ENCODE measurements at places on chromosomes 3 and 15. TPM values are rescaled to one million over a fixed set of nuclear protein-coding genes. Genes with fewer than 3 reads are reported as not detected.

The PPP1R14D gene
- not detected for total RNA-seq

The TGM4 gene
- total RNA-seq, result not detected

The CEMIP gene
- not detected for total RNA-seq

The CPLX3 gene
- total RNA-seq, result 0.36 TPM

The TBC1D23 gene
- total RNA-seq, result 38.9 TPM

The PSMD6 gene
- total RNA-seq, result 138 TPM

The TUSC7 gene
- not detected for total RNA-seq

The MUC13 gene
- total RNA-seq, result 0.19 TPM

The GPR156 gene
- not detected for total RNA-seq

The ROPN1 gene
- not detected for total RNA-seq

The SNX22 gene
- 0.60 TPM for total RNA-seq

The IL5RA gene
- total RNA-seq, result not detected

The ATP13A4 gene
- total RNA-seq, result 2.3 TPM

The BTD gene
- total RNA-seq, result 9.1 TPM

The IL12A gene
- 2.9 TPM for total RNA-seq

The SERPINI1 gene
- 0.16 TPM for total RNA-seq

The ZNF770 gene
- total RNA-seq, result 37.7 TPM

The IMPG2 gene
- total RNA-seq, result 0.27 TPM
